Activated naive CD4-positive, alpha-beta T cell treated with anti-CD3 and anti-CD28 coated beads, Interleukin-2, amount 50 U/mL, for 72 hours (primary cell): ENCODE measurements at places on chromosomes 5 and 9. TPM values are rescaled to one million over a fixed set of nuclear protein-coding genes. Genes with fewer than 3 reads are reported as not detected.

IRX2 gene
- not detected for total RNA-seq

PFN3 gene
- total RNA-seq, result not detected

TMEM267 gene
- total RNA-seq, result 16.0 TPM

PLEKHG4B gene
- total RNA-seq, result 0.47 TPM

PPP3R2 gene
- total RNA-seq, result not detected

NAIP gene
- 4.7 TPM for total RNA-seq

PCDHA3 gene
- not detected for total RNA-seq

TXNDC8 gene
- total RNA-seq, result not detected

PCDHGB3 gene
- 0.09 TPM for total RNA-seq

FOXI1 gene
- total RNA-seq, result not detected

SAPCD2 gene
- 13.3 TPM for total RNA-seq

DMGDH gene
- 2.7 TPM for total RNA-seq

MSX2 gene
- total RNA-seq, result not detected

PTAR1 gene
- total RNA-seq, result 88.5 TPM

BARHL1 gene
- not detected for total RNA-seq

RC3H2 gene
- 30.5 TPM for total RNA-seq

SOHLH1 gene
- not detected for total RNA-seq

ECM2 gene
- not detected for total RNA-seq
